ENCODE measurements at places on chromosomes 12 and 14. TPM values are rescaled to one million over a fixed set of nuclear protein-coding genes. Genes with fewer than 3 reads are reported as not detected.

FGF6 gene
- polyA plus RNA-seq, result not detected

AKAP3 gene
- 3.6 TPM for polyA plus RNA-seq

IL31 gene
- polyA plus RNA-seq, result not detected

CLEC2B gene
- polyA plus RNA-seq, result 3.2 TPM

TAS2R30 gene
- polyA plus RNA-seq, result 0.11 TPM

ACSS3 gene
- polyA plus RNA-seq, result 21.2 TPM

MDGA2 gene
- polyA plus RNA-seq, result 2.0 TPM

TAS2R42 gene
- not detected for polyA plus RNA-seq

OTX2 gene
- not detected for polyA plus RNA-seq

ALDH1L2 gene
- 1.1 TPM for polyA plus RNA-seq

GUCY2C gene
- polyA plus RNA-seq, result 0.32 TPM

PLEKHD1 gene
- 0.31 TPM for polyA plus RNA-seq

NEUROD4 gene
- not detected for polyA plus RNA-seq

PTPRR gene
- polyA plus RNA-seq, result 0.36 TPM

KERA gene
- 0.11 TPM for polyA plus RNA-seq

DNA sequence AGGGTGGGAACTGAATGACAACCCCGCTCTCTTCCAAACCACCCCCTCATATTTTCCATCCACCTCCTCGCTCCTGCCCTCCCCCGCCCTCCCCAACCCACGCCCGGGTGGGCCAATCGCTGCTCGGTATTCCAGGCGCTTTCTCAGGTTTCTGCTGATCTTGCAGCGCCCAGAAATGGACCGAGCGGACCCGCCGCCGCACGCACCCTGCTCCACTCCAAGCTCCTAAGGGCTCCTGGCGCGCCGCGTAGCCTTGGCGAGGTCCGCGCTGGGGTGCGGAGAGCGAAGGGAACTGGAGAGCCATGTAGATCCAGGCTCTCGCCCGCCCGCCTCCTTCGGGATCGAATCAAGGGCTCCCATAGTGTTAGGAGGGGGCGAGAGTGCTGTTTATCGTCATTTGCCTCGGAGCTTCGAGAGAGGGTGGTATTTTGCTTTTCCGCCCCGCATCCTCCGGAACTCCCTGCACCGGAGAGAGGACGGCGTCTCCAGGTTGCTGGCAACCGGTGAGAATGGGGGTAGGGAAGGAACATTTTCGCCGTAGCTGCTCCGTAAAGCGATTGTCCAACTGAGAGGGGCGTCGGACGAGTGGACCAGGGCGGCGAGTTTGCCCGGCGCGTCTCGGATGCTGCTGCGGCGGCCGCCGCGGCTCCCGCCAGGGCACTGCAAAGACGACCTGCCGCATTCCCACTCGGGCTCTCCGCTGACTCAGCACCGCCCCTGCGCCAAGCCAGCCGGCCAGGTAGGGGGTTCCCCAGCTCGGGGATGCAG, at the start of gene KCNA1:
Gene KCNA1 (plus strand): TSS at position 172 of the 768 bp plus-strand sequence. CDS start 1,474 bp downstream, outside the sequence.
- no peak for DNase-seq

GRCh38 chr14:31510222-31510621, 22.4 kb upstream of the GPR33 start:
- no peak for DNase-seq

GRCh38 chr14:88507208-88507607, 47.6 kb downstream of the PTPN21 start:
- DNase-seq, result no peak

GRCh38 chr14:96121660-96122395, 82.7 kb downstream of the C14orf132 start:
- DNase-seq, result no peak

DNA sequence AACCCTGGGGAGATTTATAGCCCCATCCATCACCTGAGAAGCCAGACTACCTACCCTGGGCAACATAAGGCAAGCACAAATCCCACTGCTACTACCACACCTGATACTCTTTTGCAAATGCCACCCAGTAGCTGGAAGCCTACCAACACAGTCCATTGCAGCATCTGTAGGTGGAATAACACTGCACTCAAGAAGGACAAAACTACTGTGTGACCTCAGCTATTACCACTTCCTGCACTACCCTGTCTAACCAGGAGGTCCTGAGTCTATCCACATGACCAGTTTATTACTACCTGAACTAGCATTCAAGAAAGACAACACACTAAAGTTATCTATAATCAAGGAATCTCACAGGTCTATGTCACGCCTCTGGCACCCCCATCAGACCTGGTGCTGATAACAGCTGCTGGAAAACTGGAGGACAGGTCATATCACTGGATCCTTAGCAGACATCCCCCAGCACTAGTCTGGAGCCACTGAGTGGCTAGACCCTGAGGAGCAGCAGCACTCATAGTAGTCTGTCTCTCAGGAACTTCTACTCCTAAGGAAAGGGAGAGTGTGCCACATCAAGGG, 2.9 kb upstream of the CLEC1A start:
- DNase-seq, result no peak

DNA sequence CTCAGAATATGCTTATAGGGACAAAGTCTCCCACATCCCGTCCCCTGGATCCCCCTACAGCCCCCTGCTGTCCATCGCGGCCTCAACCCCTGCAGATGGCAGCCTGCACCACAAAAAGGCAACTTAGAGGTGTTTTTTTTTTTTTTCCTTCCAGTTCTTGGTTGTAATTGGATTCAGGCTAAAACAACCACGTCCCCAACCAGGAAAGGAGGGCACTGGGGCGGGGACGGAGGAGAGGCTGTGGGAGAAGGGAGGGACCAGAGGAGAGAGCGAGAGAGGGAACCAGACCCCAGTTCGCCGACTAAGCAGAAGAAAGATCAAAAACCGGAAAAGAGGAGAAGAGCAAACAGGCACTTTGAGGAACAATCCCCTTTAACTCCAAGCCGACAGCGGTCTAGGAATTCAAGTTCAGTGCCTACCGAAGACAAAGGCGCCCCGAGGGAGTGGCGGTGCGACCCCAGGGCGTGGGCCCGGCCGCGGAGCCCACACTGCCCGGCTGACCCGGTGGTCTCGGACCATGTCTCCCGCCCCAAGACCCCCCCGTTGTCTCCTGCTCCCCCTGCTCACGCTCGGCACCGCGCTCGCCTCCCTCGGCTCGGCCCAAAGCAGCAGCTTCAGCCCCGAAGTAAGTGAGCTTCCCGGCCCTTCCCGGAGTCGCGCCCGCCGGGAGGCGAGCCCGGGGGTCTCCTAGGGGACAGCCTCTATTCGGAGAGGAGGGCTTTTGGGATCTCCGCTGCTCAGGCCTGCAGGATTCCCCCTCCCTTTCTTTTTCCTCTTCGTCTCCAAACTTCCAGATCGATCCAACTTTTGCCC, at the start of gene MMP14:
Gene MMP14 (plus strand): TSS at position 285 of the 813 bp plus-strand sequence. CDS start 233 bp downstream, at position 518.
- no peak for DNase-seq

DNA sequence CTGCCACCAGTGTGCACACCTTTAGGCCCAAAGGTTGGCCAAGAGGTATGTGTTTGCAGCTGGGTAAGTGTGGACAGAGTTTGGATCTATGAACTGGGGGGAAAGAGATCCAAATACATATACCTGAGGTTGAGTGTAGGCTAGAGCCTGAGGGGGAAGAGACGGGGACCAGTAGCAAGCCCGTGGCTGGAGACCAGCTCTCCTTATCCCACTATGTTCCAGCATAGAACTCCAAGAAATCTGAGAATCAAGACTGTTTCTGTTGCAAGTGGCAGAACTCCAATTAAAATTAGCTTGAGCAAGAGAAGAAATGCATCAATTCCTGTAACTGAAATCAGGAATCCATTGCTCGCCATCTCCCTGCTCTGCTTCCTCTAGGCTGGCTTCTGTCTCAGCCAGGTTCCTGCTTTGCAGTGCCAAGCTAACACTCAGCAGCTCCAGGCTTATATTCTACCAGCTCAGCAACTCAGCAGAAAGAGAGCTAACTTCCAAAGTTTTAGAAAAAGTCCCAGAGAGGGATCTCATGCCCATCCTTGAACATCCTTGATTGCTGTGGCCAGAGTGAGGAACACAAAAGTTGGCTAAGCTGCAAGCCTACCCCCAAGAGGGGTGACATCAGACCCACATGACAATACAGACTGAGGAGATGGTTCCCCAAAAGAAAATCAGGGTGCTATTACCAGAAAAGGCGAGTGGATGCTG, 1.5 kb upstream of the PCK2 start:
- no peak for DNase-seq

DNA sequence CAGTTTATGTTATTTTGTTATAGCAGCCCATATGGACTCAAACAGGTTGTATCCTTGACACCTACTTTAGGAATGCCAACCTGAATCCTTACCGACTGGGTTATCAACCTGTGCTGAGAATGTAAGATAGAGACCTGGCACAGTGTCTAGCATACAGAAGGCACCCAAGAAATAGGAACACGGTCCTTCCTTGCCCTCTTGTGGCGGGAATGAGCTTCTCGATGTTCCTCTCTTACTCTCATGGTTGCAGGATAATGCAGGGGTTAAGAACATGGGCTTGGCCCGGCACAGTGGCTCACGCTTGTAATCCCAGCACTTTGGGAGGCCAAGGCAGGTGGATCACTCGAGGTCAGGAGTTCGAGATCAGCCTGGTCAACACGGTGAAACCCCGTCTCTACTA, 6.5 kb downstream of the C12orf43 start:
- DNase-seq, result no peak

- no peak for DNase-seq
These were observed 410.1 kb upstream of the MGAT4C start for GRCh38 chr12:86666316-86666715.

DNA sequence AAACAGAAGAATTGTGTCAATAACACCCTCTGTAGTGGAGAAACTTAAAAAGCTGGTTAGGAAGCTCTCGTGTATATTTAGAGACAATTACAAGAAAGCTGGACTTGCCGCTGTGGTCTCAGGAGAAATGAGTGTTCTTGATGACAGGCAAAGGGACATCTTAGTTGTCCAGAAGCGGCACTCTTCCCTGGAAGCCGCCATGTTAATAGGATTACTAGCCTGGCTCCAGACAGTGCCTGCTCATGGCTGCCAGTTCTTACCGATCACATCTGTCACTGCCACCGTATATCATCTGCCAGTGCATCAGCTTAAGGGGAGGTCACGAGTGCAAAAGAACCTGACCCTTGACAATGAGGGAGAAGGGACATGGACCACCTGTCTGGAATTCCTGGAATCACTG, 48.9 kb downstream of the C14orf132 start:
- no peak for DNase-seq

DNA sequence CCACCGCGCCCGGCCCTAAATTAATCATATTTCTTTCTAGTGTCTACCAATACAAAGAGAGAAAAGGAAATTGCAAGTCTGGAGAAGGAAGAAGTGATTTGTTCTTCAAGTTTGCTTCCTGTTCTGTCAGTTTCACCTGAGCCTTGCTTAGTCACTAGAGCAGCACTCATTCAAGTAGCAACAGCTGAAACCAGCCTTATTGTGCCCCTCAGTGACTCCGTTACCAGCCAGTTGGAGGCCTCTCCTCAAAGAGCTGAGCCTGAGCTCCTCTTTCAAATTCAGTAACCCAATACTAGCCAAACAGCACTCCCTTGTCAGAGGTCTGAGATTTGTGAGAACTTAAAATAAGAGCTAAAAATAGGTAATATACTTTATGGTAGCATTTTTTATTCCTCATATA, 17.4 kb downstream of the PAWR start:
- no peak for DNase-seq

- no peak for DNase-seq
These were observed 12.2 kb downstream of the TBX3 start for GRCh38 chr12:114671443-114672411.

GRCh38 chr14:99792210-99792535, 1.0 kb upstream of the EML1 start:
- no peak for DNase-seq

DNA sequence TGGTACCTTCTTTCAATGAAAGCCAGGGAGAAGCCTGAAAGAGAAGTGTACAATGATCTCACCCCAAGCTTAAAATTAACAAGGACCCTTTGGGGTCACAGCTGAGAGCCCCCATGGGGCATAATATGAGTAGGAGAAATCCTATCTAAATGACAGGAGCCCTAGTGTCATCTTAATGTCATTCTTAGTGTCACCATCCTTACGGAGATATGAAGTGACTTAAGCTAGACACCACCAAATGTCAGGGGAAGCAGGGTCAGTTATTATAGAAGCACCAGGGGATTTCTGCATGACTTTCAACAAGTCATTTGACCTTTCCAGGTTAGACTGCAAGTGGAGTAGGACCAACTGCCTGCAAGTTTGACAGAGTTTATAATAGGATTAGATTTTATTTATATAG, 28.9 kb upstream of the STON2 start:
- no peak for DNase-seq

- DNase-seq, result no peak
These were observed 40.2 kb downstream of the STAB2 start for GRCh38 chr12:103627189-103627855.

GRCh38 chr12:131603939-131604795, 106.7 kb upstream of the SFSWAP start:
- no peak for DNase-seq

DNA sequence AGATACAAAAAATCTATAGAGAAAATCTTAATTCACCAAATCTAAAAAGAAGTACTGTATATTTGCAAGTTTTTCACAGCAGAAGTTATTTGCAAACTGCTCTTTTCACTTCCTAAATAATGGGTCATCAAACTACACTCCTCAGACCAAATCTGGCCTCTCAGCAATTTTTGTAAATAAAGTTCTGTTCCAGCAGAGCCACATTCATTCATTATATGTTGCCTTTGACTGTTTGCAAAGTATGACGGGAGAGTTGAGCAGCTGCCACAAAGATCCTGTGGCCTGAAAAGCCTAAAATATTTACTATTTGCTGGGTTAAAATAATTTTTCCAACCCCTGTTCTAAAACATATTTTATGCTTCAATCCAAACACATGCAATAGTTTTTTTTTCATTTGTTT, 1222.3 kb upstream of the SEL1L start:
- DNase-seq, result no peak

DNA sequence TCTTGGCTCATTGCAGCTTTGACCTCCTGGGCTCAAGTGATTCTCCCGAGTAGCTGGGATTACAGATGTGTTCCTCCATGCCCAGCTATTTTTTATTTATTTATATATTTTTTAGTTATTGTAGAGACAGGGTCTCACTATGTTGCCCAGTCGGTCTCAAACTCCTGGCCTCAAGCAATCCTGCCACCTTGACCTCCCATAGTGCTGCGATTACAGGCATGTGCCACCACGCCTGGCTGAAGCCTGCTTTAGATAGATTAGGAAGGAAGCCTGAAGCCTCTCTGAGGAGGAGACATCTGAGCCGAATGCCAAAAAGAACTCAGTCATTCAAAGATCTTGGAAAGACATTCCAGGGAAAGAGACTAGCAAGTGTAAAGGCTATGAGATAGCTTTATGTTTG, 10.2 kb downstream of the INHBC start:
- DNase-seq, result no peak

DNA sequence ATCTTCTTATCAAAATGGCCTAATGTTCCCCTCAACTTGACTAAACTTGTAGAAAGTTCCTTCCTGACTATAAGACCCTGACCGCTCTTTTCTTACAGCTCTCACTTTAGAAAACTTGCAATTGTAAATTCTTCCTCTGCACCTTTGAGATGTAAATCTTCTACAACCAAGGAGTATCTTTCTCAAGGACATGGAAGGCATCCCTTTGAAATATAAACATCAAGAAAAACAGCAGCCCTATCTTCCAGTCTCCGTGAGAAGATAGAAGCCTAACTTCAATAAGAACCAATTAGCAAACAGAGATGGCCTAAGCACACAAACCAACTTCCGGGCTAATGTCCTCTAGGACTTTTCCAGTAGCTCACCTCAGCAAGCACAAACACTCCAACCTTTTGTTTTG, 210.3 kb downstream of the CPNE8 start:
- no peak for DNase-seq
